ENCODE measurements at places on chromosomes 13 and 19.

DNA sequence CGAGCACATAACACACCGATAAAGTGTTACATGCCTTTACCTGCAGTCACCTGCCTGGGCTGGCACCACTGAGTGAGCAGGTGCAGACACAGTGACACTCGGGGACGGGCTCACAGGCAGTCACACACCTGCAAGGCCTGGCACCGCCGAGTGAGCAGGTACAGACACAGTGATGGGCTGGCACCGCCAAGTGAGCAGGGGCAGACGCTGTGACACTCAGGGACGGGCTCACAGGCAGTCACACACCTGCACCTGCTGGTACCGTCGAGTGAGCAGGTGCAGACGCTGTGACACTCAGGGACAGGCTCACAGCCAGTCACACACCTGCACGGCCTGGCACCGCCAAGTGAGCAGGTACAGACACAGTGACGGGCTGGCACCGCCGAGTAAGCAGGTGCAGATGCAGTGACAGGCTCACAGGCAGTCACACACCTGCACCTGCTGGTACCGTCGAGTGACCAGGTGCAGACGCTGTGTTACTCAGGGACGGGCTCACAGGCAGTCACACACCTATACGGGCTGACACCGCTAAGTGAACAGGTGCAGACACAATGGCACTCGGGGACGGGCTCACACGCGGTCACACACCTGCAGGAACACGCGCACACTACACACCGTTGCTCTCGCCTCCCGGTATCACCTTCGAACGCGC lies 470 bp downstream of the ZNF835 start:
- DNase-seq: no peak

DNA sequence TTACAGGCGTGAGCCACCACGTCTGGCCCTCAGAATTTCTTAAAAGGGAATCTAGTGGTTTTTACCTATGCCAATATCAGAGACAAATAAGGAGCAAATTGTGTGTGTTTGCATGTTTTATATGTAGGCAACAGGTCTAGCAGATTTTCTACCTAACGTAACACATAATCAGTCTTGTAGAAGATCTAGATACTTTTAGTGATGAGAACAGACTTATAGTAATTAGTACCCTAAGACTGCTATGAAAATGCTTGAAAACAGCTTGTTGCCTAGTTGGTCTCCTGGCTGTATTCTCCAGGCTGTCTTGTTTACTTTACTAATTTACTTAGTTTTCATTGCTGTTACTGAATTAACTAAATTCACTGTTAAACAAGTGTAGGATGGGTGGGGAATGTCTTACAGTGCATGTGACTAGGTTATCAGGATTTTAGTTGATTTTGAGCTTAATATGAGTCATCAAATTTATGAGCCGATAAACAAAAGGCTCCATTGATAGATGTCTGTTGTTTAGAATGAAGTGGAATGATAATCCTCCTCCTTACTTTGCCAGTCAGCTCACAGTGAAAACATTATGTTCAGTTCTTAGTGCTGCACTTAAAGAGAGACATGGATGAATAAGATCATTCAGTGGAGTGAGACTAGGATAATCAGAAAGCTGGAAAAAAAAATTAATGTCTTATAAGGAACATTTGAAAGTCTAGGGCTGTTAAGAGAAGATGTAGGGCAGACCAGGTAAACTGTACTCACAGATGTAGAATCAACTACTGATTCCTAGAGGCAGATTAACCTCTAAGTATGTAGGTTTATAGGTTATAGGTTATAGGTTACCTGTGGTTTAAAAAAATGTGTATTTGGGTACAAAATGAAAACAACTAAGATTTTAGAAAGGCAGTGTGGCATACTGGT lies 22.4 kb downstream of the GTF2F2 start:
- DNase-seq: no peak

- no peak for DNase-seq
These were observed 1.5 kb upstream of the SHISA7 start for GRCh38 chr19:55444646-55445045.

- peak; percentile 50 for DNase-seq
These were observed 12.4 kb downstream of the SNRNP70 start for GRCh38 chr19:49097453-49098288.

GRCh38 chr19:46732172-46732938 lies 13.5 kb upstream of the FKRP start:
- DNase-seq: no peak

GRCh38 chr13:51154029-51154555 lies 43.0 kb upstream of the C13orf42 start:
- no peak for DNase-seq

Data from stimulated activated CD8-positive, alpha-beta memory T cell treated with anti-CD3 and anti-CD28 coated beads, Interleukin-2, amount 100 ng/mL, for 1 hour (primary cell).